ENCODE measurements at places on chromosomes 3 and 15. TPM values are rescaled to one million over a fixed set of nuclear protein-coding genes. Genes with fewer than 3 reads are reported as not detected.

B3GALNT1 gene
- total RNA-seq: 2.6 TPM

- DNase-seq: no peak
Measured at GRCh38 chr3:110858549-110858948, 213.1 kb upstream of the NECTIN3 start.

CAMKV gene
- total RNA-seq: 518 TPM

GRCh38 chr3:36219398-36219797, 160.9 kb upstream of the STAC start:
- no peak for DNase-seq

CPNE9 gene
- 54.6 TPM for total RNA-seq

GRCh38 chr3:149390772-149391212, 13.3 kb upstream of the TM4SF1 start:
- DNase-seq: no peak

COL6A5 gene
- total RNA-seq: not detected

DNA sequence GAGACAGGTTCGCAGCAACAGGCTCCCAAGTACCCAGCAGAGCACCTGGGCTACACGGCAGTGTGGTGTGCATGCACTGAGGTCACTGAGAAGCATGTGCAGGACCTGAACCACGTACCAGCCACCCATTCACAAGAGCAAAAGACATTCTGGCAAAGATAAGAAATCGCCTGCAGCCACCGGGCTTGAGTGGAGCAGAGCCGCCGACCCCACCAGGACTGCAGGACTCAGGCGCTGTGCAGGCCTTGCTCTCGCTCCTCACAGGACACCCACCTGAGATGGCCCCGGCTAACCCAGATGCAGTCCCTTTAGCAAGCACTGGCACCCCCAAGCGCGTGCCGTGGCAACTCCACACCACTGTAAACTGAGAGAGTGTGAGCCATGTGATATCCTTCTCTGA, 32.3 kb upstream of the OCA2 start:
- no peak for DNase-seq

IL5RA gene
- not detected for total RNA-seq

GRCh38 chr3:179174316-179174715, 26.2 kb downstream of the PIK3CA start:
- no peak for DNase-seq

BFSP2 gene
- not detected for total RNA-seq

- no peak for DNase-seq
Measured at GRCh38 chr3:130699765-130700164, 46.9 kb downstream of the PIK3R4 start.

SH3BP5 gene
- total RNA-seq: 25.3 TPM

DNA sequence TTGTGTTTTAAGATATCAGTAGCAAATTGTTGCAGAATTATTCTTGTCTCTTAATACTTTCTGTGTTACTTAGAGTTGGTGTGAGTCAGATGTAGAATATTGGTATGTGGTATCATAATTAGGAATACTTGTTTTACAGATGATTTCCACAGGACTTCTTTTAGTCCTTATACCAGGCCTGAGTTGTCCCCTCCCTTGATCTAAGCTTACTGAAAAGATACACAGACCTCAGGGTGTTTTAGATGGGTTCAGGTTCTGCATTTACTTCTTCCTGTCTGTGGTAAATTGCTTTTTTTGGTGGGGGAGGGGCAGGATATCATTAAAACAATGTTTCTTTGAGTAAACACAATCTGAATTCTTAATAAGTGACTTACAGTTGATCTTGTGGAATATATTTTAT, 14.2 kb downstream of the DZIP3 start:
- DNase-seq: no peak
